ENCODE measurements at places on chromosomes 7 and 10.

DNA sequence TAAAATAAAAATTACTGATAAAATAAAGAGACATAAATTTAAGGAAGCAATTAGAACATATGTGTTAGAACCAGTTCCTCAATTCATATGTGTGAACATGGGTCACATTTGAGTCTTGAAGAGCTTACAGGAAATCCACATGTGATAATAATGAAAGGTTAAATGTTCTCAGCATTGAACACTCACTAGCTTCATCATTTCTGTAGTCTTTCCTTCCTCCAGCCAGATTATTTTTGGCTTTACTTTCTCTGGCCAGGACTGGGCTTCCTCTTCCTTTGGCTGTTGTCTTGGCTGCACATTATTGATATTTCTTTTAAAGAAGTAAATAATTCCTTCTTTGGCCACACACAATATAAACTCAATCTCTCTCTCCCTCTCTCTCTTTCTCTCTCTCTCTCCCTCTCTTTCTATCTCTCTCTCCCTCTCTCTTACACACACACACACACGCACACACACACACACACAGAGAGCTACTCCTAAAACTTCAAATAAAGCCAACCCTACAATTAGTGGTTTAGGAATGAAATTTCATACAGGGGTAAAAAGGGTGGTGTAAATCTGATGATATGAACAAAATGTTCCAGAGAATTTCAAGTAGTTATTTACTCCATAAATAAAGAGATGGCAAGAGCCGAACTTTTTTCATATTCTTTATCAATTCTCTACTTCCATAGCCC lies 171.2 kb downstream of the REEP3 start:
- DNase-seq: no peak

- DNase-seq: peak; percentile 39
These were observed 745 bp downstream of the DAGLB start for GRCh38 chr7:6446838-6447580.

DNA sequence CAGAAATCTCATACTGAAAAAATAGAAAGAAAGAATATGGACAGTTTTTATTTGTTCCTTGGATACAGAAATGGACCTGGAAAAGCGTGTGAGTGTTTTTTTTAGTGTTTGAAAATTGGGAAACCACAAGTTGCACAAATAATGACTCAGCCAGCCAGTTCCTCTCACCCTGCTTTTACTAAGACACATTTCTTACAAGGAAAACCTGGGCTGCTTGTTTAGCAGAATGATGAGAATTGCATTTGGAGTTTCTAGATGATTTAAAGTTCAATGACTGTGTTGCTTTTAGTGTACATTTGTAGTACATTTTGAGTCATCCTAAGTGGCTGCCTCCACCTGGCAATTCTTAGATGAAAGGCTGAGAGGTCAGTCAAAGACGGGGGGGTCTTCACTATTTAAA lies 218.7 kb downstream of the ABCA13 start:
- no peak for DNase-seq

DNA sequence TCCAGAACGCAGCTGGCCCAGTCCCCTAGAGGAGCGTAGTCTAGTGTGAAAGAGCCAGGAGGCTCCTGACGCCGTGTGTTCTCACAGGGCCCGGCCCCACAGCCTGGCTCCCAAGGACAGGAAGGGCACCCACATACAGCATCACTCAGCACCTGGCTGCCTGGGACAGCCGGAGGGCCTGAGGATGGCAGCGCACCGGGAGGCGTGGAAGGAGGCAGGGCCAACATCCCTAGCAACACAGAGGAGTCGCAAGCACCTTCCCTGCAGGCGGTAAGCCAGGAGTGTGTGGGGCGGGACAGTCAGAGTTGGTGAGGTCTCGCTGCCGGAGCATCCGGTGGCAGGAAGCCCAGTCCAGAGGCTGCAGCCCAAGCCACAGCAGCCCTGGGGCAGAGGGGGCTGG lies 125.8 kb downstream of the MAD1L1 start:
- no peak for DNase-seq

- no peak for DNase-seq
These were observed 41.9 kb upstream of the FAM180A start for GRCh38 chr7:135790371-135790977.

GRCh38 chr10:101136007-101136707 lies 5.1 kb downstream of the TLX1 start:
- DNase-seq: no peak

DNA sequence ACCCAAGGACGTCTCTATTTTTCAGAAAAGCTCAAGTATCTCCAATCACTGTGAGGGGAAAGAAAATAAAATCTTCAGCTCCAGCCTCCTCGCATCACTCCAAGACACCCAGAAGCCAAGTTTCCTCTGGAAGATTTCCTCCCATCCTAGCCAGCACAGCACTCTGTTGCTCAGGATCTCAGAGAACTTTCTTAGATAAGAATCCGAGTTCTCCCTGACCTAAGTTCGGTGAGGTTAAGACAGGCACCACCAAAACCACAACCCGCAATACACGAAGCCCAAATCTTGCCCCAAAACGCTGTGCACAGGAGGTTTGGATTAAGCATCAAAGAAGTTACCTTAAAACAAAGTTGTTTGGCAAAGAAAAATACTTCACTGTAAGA lies 4.2 kb downstream of the FAM53B start:
- DNase-seq: no peak

GRCh38 chr7:66727058-66727457 lies 13.5 kb upstream of the RABGEF1 start:
- no peak for DNase-seq

GRCh38 chr7:9097565-9098060 lies 664.2 kb downstream of the NXPH1 start:
- DNase-seq: no peak

GRCh38 chr10:91349381-91349780 lies 60.8 kb upstream of the HECTD2 start:
- peak; percentile 82 for DNase-seq

DNA sequence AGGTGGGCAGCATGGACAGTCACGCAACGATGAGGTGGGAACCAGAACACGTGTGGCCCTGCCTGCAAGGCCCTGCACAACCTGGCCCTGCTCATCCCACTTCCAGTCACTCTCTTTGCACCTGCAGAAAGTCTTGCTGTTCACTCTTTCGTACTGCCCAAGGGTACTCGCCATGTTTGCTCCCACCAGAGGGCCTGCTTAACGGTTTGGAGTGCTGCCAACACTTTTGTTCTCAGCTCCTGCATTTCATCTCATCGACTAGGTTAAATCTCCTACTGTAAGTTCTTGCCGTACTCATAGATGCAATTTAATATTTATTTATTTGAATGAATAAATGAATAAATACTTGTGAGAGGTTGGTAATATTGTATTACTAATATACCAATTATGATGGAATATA lies 315.3 kb downstream of the SDK1 start:
- no peak for DNase-seq

DNA sequence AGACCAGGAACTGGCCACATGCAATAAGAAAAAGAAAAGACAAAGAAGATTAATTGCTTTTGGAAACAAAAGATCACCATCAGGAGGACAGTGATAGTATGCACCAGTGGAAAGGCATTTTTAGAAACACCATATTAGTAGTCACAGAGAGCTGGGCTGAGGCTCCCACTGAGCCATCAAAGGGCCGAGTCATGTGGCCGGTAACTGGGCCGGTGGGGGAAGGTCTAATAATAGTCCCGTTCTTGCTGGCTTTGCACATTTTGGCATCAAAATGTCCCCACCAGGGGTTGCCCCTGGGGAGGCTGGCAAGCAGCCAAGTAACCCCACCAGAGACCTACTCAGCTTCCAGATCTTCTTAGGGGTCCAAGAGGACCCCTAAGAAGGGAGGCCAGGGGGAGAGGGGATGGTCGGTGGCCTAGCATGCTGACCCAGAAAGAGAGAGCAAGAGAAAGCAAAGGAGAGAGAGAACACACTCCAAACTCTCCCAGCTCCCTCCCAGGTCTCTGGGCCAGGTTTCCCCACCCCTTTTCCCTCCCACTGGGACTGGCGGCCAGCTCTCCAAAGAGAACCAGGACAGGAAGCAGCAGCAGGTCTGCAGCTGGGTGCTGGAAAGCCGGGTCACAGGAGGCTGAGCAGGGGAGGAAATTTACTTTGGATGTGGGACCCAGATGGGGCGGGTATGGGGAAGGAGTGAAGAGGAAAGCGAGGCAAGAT lies 70.2 kb upstream of the FGFR2 start:
- no peak for DNase-seq

- DNase-seq: no peak
These were observed 5.8 kb upstream of the AMZ1 start for GRCh38 chr7:2681929-2682799.

DNA sequence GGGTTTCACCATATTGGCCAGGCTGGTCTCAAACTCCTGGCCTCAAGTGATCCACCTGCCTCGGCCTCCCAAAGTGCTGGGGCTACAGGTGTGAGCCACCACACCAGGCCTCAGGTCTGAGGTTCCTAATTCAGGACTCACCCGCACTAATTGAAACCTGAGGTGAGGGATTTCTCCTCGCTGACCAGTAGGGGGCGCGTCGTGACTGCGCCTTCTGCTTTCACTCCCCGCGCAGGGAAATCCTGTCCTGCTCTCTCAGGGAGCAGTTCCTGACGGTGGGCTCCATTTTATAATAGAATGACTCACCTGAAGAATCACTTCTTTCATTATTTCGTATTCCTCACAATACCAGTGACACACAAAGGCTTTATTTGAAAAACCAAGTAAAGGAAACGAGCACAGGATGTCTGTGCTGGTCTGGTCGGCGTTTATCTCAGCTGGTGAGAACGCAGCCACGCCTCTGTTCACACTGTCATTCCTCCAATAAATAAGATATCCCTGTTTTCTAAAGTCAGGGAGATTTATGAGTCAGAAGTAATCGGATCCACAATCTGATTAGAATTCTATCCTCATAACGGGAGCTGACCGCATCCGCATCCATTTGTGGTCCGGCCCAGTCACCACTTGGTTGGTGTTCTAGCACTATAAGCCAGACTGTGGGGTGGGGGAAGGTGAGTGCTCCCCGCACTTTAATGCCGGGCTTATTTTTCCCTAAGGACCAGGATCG lies 35.4 kb downstream of the BAG3 start:
- DNase-seq: peak; percentile 65

DNA sequence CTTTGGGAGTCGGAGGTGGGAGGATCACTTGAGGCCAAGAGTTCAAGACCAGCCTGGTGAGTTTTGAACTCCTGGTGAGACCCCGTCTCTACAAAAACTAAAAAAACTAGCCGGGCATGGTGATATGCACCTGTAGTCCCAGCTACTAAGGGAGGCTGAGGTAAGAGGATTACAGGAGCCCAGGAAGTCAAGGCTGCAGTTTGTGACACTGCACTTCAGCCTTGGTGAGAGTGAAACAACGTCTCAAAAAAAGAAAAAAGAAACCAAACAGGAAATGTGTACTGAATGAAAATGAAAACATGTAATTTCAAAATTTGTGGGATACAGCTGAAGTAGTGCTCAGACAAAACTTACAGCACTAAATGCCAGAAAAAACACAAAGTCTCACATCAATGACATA lies 7.6 kb downstream of the ARHGAP12 start:
- no peak for DNase-seq

All from BJ (cell line).